Fibroblast of lung (primary cell): ENCODE measurements at places on chromosomes 4 and X.

GRCh38 chrX:17535229-17535628 lies 160.2 kb downstream of the NHS start:
- no peaks in the 10 kb centered on the region for H3K27me3 ChIP-seq
- DNase-seq = no peak
- H3K4me1 ChIP-seq = no peaks in the 10 kb centered on the region
- H3K4me3 ChIP-seq = no peak overlapping the region
- H3K36me3 ChIP-seq = no peaks in the 10 kb centered on the region
- no peak overlapping the region for H3K27ac ChIP-seq

DNA sequence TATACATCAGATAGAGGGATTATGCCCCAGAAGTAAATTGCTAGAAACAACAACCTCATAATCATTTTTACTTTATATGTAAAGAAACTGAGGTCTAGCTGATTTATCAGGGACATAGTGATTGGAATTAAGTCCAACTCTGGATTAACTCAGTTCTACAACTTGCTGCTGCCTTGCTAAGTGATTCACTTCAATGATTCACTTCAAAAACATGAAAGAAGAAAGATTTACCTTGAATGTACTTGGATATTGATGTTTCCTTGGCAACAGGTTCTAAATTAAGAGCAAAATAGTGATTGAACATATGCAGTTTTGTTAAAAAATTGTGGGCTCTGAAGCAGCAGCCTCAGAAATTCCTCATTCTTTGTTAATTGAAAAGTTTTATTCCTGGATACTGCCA lies 99.8 kb upstream of the H2AZ1 start:
- no peaks in the 10 kb centered on the region for H3K27me3 ChIP-seq
- H3K27ac ChIP-seq = no peak overlapping the region
- DNase-seq = no peak
- no peak overlapping the region for H3K4me3 ChIP-seq
- H3K4me1 ChIP-seq = no peaks in the 10 kb centered on the region

DNA sequence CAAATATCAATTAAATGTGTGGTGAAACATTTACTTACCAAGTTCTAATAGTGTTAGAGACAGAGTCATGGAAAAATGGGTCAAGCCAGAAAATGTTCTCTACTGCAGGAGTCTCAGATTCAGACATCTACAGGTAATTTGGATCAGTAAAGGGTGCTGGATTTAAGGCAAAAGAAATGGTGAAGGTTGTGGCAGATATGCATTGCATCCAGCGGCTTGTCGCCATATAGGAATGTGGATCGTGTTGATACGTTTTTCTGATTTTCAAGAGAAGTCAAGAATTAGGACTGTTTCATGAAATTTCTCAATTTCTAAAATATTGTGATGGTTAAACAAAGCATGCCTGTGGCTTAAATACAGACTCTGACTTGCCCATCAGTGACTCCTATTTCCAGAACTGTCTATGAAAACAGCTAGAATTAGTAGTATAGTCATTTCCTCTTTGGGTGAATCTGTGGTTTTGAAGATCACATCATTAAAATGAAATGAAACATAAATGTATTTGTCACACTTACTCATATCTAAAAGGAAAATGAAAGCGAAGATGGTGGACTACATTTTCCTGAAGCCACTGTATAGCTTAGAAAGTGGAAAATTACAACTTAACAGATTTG lies 110.1 kb upstream of the VEGFC start:
- no peaks in the 10 kb centered on the region for H3K27me3 ChIP-seq
- H3K4me1 ChIP-seq = peaks cover 6% of the 10 kb centered on the region
- peak; percentile 85 for DNase-seq
- no peaks in the 10 kb centered on the region for H3K36me3 ChIP-seq
- H3K27ac ChIP-seq = peak overlapping the region; percentile 79
- H3K4me3 ChIP-seq = no peak overlapping the region

GRCh38 chr4:152633118-152633517 lies 46.7 kb downstream of the TMEM154 start:
- H3K36me3 ChIP-seq = no peaks in the 10 kb centered on the region
- H3K4me1 ChIP-seq = no peaks in the 10 kb centered on the region
- H3K4me3 ChIP-seq = no peak overlapping the region
- no peak overlapping the region for H3K27ac ChIP-seq

- no peak for DNase-seq
- no peaks in the 10 kb centered on the region for H3K27me3 ChIP-seq
- no peak overlapping the region for H3K27ac ChIP-seq
- H3K36me3 ChIP-seq = no peaks in the 10 kb centered on the region
- H3K4me1 ChIP-seq = no peaks in the 10 kb centered on the region
Observed at GRCh38 chrX:133646719-133647116, 231.4 kb upstream of the GPC4 start.

- no peak overlapping the region for H3K4me3 ChIP-seq
- H3K27me3 ChIP-seq = no peaks in the 10 kb centered on the region
- DNase-seq = no peak
- no peak overlapping the region for H3K27ac ChIP-seq
- H3K4me1 ChIP-seq = peaks cover 3% of the 10 kb centered on the region
- no peaks in the 10 kb centered on the region for H3K36me3 ChIP-seq
Observed at GRCh38 chrX:150736475-150736874, 43.3 kb downstream of the MTMR1 start.

GRCh38 chr4:15320121-15320678 lies 107.6 kb upstream of the C1QTNF7 start:
- no peak overlapping the region for H3K27ac ChIP-seq
- no peaks in the 10 kb centered on the region for H3K36me3 ChIP-seq
- no peak for DNase-seq

DNA sequence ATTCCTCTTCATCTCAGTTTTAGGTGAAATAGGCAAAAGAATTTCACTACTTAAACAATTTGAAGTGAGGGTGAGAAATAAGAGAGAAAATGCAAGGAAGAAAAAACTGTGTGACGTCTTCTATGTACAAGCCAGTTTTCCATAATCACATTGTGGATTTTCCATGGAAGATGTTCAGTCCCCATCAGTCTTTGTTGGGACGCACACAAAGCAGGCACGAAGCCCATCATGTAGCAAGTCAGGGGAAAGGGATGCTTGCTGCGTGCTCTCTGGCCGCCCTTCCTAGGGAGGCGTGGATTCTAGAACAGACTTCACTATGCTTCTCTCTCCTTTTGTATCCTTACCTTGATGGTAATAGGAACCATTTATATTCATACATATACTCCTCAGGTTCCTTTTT lies 54.7 kb downstream of the RBPJ start:
- DNase-seq = no peak
- no peak overlapping the region for H3K4me3 ChIP-seq
- no peak overlapping the region for H3K27ac ChIP-seq
- H3K27me3 ChIP-seq = no peaks in the 10 kb centered on the region

GRCh38 chr4:3168029-3168428 lies 80.9 kb upstream of the MSANTD1 start:
- peak; percentile 56 for DNase-seq
- H3K27ac ChIP-seq = no peak overlapping the region
- H3K4me3 ChIP-seq = no peak overlapping the region
- no peaks in the 10 kb centered on the region for H3K36me3 ChIP-seq
- no peaks in the 10 kb centered on the region for H3K27me3 ChIP-seq

- H3K36me3 ChIP-seq = peaks cover 2% of the 10 kb centered on the region
- no peaks in the 10 kb centered on the region for H3K4me1 ChIP-seq
- no peaks in the 10 kb centered on the region for H3K27me3 ChIP-seq
- H3K27ac ChIP-seq = no peak overlapping the region
- DNase-seq = no peak
Observed at GRCh38 chr4:24544208-24544988, 40.0 kb downstream of the DHX15 start.

- H3K4me3 ChIP-seq = no peak overlapping the region
- H3K27ac ChIP-seq = no peak overlapping the region
- H3K36me3 ChIP-seq = no peaks in the 10 kb centered on the region
- H3K27me3 ChIP-seq = no peaks in the 10 kb centered on the region
- DNase-seq = no peak
- no peaks in the 10 kb centered on the region for H3K4me1 ChIP-seq
Observed at GRCh38 chr4:185697488-185697887, 114.5 kb downstream of the SORBS2 start.
